ENCODE measurements at places on chromosomes 3 and 15.
A peak's percentile ranks its signal among the peaks of the same experiment; 100 is the strongest.

GRCh38 chr3:58556761-58557221 is 19.8 kb upstream of the ACOX2 start:
- DNase-seq, result no peak

- DNase-seq, result no peak
Measured at GRCh38 chr3:196544491-196544992, 23.8 kb downstream of the WDR53 start.

- no peak for DNase-seq
Measured at GRCh38 chr3:111333642-111334041, 208.4 kb upstream of the CD96 start.

DNA sequence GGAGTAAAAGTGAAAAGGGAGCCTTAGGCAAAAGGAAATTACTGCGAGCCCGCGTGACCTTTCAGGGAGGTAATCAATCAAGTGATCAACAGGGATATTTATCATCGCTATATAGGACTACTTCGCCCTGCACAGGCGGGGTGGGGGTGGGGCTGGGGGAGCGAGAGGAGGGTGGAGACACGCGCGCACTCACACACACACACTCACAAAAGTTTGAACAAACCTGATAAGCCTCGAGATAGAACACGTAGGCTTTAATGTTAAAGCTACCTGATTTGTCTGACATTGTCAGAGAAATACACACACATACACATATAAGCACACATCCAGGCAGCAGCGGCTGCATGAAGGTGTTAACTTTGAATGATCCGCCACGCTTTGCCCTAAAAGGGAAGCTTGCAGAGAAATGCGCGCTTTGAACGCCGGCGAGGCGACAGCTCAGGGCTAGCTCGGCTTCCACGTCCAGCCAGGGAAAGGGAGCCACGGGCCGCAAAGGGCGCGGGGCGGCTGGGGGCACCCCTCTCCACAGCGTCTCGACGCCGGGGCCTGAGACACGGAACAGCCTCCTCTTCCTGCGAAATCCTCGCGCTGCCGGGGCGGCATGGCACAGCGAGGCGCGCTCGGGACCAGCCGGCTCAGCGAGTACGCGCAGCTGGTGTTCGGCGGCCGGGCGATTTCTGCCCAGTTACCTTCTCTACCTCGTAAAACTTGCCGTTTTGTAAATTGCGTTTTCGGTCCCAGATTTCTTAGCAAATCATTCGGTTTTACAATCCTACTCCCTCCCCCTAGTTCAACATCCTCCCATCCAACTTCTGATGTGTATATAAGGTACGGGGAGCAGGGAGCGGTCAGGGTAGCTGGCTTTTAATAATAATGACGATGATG is 4.8 kb upstream of the MECOM start:
- DNase-seq, result no peak

DNA sequence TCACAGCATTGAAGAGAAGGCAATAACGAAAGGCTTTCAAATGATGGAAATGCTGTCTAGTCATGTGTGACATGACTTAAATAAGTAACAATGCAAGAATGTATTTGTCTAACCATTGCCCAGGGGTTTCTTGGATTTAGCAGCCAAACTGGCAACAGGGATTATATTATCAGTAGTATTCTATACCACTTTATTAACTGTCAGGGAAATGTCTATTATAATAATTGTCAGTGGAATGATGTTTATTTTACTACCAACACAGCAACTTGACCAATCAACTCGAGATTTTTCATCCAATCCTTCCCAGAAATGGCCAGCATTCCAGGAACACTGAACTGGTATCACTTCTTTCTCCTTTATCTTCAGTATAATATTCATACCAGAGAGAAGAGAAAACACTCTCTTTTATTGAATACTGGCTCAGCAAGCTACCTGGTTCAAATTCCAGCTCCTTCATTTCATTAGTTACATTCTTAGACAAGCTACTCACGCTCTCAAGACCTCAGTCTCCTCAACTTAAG is 66.2 kb downstream of the FOXP1 start:
- no peak for DNase-seq

- DNase-seq, result no peak
Measured at GRCh38 chr15:63019511-63020109, 22.9 kb upstream of the TPM1 start.

GRCh38 chr3:109445210-109445609 is 107.9 kb upstream of the DPPA4 start:
- no peak for DNase-seq

GRCh38 chr3:187450431-187451190 is 82.4 kb downstream of the RTP4 start:
- DNase-seq, result no peak

GRCh38 chr3:138732456-138732855 is 102.3 kb downstream of the PIK3CB start:
- DNase-seq, result peak; percentile 21

GRCh38 chr3:16604887-16605602 is at the start of gene DAZL:
TSS of gene DAZL (minus strand) at chr3:16605423. CDS start at chr3:16605205, 218 bp downstream.
- no peak for DNase-seq

DNA sequence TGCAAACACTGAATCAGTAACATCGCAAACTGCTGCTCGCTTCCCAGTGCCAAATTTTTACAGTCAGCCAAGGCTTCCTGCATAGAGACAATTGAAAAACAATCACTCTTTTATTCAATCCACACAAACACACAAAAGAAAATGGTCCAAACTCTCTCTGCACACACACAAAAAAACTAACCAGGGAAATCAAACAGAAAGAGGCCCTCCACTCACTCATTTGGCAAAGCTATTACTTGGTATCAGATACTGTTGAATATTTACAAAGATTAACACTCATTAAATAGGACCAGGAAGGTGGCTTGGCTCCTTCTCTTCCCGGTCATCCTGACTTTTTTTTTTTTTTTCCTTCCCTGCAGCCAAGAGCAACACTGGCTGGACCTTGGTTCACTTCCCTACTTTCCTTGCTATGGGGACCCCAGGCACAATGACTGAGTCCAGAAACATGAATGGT is 62.4 kb upstream of the SPATA12 start:
- DNase-seq, result no peak

DNA sequence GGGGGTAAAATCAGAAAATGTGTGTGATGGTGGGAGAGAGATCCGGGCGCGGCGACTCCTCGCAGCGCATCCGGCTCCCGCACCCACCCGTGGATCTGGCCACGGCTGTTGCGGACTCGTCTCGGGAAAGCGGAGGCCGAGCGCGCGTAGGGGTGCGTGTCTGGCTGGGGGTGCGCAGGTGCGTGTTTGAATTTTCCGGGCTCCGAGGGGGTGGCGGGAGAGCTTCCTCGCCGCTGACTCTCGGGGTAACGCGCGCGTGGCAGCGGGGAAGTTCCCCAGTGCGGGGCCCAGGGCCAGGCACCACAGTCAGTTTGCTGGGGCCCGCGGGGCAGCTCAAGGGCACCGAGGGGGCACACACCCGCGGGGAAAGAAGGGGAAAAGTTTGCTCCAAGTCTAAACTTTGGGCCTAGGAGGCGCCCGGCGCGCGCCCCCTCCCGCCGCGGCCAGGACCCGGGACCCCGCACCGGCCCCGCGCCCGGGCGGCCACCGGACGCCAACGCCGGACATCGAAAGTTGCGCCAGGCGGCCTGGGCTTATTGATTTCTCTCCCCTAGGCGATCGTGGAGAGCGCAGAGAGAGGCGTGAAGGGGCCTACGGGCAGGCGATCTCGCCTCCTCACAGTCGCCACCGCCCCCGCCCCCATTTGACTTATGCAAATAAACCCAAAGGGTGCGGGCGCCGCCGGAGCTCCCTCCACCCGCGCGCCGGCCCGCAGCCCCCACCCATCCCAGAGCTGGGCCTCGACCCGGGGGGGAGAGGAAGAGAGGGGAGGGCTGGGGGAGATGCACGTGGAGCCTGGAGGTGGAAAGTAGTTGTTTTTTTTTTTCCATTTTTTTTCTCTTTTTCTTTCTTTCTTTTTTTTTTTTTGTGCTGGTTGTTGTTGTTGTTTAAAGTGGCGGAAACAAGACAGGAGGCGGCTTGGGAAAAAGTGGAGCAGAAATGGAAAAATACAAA is 639 bp downstream of the FOXP1 start:
- peak; percentile 75 for DNase-seq

DNA sequence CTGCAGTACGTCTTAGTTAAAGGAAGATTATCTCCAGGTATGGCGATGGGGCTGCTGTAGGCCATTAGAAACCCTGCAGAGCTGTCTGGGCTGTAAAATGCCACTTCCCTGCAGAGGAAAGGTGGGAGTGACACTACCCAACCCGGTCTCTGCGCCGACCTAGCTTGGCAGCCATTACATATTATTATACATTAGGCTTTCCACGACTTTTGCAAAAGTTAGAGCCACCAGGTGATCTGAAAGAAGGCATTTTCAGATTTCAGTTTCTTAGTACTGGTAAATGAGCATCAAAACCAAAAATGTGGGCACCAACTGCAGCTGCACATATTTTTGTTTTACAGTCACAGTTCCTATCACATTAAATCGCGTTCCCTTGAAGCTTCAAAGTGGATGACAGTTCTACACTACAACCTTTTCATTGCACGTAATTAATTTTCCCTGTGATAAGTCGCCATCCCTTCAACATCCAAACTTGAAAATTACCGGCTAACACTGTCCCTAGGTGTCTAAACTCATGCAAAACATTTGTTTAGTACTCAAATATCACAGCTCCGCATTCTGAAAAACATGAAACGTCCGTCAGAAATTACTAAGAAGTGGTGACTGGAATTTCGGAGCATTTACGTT is 81.4 kb upstream of the CHD2 start:
- no peak for DNase-seq

DNA sequence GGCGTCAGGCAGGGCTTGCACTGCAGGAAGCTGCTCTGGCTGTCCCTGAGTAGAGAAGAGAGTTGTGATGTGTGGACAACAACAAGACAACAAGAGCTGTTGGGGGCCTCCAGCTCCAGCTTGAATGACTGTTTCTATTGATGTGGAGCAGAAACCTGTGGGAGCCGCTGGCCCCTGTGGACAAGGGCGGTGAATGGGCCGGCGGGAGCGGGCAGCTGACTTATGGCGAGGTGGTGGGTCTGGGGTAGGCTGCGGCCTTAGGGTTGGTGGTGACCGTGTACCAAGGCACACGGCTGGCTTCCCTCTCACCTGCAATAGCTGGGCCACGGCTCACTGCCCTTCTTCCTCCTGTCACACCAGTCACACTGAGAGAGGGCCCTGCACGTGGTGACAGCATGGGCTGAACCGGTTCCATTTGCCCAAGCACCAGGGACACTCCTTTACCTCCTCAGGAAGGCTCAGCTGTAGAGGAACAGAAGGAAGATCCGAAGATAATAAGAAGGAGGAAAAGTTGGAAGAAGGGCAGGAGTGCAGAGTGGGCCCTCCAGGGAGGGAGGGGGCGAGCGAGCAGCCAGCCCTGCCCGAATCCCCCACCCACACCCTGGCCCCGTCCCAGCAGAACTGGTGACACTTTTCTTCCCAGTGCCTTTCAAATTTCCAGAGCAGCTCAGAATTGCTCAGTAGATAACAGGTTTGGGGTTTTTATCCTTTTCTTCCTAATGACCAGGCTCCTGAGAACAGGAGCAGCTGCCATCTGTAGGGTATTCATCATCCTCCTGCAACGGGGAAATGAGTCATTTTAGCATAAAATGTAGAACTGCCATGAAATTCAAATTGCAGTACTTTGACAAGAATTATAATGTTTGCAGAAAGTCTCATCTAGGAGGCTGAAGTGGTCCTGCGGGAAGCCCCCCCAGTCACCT is 136.9 kb downstream of the TJP1 start:
- no peak for DNase-seq

DNA sequence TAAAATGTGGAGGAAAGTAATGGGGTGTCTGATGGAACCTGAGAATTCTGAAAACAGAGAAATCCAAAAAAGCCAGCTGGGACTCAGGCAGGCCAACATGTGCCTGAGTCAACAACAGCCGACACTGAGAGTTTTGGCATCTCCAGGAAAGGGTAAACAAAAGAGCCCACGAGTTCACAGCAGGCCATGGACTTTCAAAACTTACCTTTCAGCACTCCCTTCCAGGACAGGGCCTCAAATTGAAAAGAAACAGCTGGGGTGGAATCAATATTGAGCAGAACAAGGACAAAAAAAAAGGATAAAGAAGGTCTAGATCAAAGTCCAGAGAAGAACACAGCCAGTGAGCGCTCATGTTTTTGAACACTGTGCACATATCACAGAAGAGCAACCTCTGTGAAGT is 735.4 kb upstream of the GRM7 start:
- no peak for DNase-seq

- no peak for DNase-seq
Measured at GRCh38 chr15:90994059-90994416, 297 bp downstream of the PRC1 start.

DNA sequence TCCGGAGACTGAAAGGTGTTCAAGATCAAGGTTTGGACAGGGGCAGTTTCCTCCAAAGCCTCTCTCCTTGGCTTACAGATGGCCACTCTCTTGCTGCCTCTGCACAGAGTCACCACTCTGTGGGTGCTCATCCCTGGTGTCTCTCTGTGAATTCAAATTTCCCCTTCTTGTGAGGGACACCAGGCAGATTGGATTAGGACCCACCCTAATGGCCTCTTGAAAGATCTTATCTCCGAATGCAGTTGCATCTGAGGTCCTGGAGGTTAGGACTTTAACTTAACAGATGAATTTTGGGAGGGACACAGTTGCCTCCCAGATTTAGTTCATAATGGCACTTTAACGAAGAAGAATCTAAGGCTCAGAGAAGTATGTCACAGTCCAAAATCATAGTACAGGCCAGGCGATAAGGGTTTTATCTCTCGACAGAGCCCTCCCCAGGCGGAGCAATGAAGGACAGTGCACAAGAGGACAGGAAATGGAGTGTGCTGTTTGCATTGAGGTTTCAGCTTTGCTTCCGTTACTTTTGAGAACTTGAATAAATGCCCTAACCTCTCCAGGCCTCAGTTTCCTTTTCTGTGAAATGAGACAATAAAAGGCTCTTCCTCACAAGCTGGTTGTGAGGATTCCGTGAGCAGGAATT is 38.9 kb upstream of the KIF23 start:
- DNase-seq, result peak; percentile 50

- DNase-seq, result no peak
Measured at GRCh38 chr15:33149919-33150318, 44.6 kb downstream of the FMN1 start.

GRCh38 chr15:80321853-80322252 is 69.8 kb upstream of the CTXND1 start:
- no peak for DNase-seq
